ENCODE measurements at places on chromosomes 12 and 14. TPM values are rescaled to one million over a fixed set of nuclear protein-coding genes. Genes with fewer than 3 reads are reported as not detected.

- H3K4me3 ChIP-seq: no peak overlapping the region
- H3K27me3 ChIP-seq: no peaks in the 10 kb centered on the region
- H3K27ac ChIP-seq: no peak overlapping the region
- DNase-seq: no peak
Observed at GRCh38 chr12:112207397-112207924, 82.1 kb downstream of the TRAFD1 start.

DNA sequence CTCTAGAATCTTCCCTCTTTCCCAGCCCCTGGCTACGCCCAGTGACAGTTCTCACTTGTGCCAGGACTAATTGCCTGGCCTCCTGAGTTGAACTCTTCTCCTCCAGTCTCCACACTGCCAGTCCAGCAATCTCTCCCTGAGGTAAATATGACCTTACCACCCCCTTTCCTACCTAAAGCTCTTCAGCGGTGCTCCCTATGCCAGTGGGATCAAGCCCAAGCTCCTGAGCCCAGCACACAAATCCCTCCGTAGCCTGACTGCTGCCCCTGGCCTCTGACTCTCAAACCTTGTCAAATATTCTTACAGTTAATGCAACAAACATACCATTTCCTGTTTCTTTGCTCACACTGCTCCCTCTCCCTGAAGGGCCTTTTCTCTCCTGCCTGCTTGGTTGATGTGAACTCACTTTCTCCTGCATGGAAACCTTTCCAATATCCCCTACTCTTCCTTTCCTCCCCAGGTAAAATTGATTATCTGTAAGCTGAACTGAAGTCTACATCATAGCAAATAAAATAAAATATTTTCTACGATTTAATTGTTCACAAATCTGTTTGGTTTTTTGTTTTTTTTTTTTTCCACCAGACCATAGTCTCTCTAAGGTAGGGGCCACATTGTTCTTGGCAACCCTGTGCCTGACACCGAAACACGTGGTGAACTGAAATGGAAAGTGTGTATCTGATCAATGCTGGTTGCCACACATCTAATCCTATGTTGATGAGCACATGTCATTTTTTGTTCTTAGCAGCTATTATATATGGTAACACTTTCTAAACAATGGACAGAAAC lies 147.5 kb downstream of the SLC38A6 start:
- no peak overlapping the region for H3K4me3 ChIP-seq
- no peaks in the 10 kb centered on the region for H3K27me3 ChIP-seq
- DNase-seq: no peak
- no peak overlapping the region for H3K27ac ChIP-seq
- no peaks in the 10 kb centered on the region for H3K36me3 ChIP-seq

- H3K4me3 ChIP-seq: no peak overlapping the region
- H3K4me1 ChIP-seq: peaks cover 54% of the 10 kb centered on the region
- H3K36me3 ChIP-seq: no peaks in the 10 kb centered on the region
- no peak for DNase-seq
- H3K27me3 ChIP-seq: no peaks in the 10 kb centered on the region
Observed at GRCh38 chr14:91348845-91349465, 68.7 kb downstream of the CCDC88C start.

MYO1H gene
- total RNA-seq: 0.20 TPM

KRT75 gene
- total RNA-seq: not detected

PPP1R3E gene
- 11.3 TPM for total RNA-seq

GRCh38 chr14:78324353-78324752 lies 154.2 kb downstream of the NRXN3 start:
- no peak for DNase-seq
- H3K27ac ChIP-seq: no peak overlapping the region
- no peaks in the 10 kb centered on the region for H3K4me1 ChIP-seq
- H3K4me3 ChIP-seq: no peak overlapping the region
- no peaks in the 10 kb centered on the region for H3K27me3 ChIP-seq

PRKD1 gene
- 15.5 TPM for total RNA-seq

GRCh38 chr12:59678759-59679411 lies 83.1 kb downstream of the SLC16A7 start:
- peak; percentile 54 for DNase-seq
- no peak overlapping the region for H3K27ac ChIP-seq
- no peaks in the 10 kb centered on the region for H3K36me3 ChIP-seq
- no peak overlapping the region for H3K4me3 ChIP-seq

TBC1D30 gene
- total RNA-seq: 15.8 TPM
